ENCODE measurements at places on chromosomes 1 and 21. TPM values are rescaled to one million over a fixed set of nuclear protein-coding genes. Genes with fewer than 3 reads are reported as not detected.

Gene LCE1E
- total RNA-seq, result not detected

Gene CRYBG2
- total RNA-seq, result 18.4 TPM

- peaks cover 68% of the 10 kb centered on the region for H3K27me3 ChIP-seq
- DNase-seq, result peak; percentile 55
- peak overlapping the region; percentile 90 for H3K4me3 ChIP-seq
- no peaks in the 10 kb centered on the region for H3K36me3 ChIP-seq
- H3K27ac ChIP-seq, result no peak overlapping the region
These were observed 4.9 kb upstream of the SLC44A5 start for GRCh38 chr1:75615613-75616435.

Gene MIXL1
- total RNA-seq, result 2.6 TPM

DNA sequence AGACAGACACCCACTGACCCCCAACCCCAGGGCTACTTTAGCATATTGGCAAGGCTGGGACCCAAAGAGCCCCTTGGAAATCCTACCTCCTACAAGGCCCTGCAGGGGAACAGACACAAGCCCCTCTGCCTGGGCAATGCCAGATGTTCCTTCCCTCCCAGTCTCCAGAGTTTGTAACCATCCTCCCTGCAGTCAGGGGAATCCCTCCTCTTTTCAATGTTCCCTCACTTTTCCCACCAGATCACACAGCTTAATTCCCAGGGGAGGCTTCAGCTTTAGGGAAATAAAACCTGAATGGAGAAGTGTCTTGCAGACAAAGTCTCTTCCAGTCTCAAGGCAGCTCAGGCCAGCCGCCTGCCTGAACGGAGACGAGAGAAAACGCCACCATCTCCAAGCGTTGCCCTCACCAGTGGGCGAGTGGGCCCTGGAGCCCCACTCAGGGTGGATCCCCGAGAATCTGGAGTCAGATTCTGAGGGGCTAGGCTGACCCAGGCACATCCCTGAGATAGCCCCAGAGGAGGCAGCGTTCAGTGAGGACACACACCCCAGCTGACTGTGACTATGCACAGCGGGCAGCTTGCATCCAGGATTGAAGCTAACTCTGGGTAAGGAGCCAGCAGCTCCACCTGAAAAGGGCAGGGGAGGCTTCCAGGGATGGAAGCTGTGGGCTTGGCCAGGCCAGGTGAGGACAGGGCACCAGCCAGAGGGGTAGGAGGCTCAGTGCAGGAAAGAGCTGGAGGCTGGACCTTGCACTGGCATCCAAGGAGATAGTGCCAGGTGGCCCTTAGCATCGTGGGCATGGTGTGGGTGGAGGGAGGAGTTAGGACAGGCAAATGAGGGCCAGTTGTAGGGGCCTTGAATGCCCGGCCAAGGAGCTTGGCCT lies 44.0 kb upstream of the ZC3H12A start:
- H3K4me3 ChIP-seq, result no peak overlapping the region
- no peaks in the 10 kb centered on the region for H3K36me3 ChIP-seq

Gene OPRD1
- 3.6 TPM for total RNA-seq

Data from GM23338 (cell line).